ENCODE measurements at places on chromosomes 13 and 19. TPM values are rescaled to one million over a fixed set of nuclear protein-coding genes. Genes with fewer than 3 reads are reported as not detected.

The DDX49 gene
- 22.4 TPM for total RNA-seq

The NLRP12 gene
- 0.22 TPM for total RNA-seq

The ZNF829 gene
- total RNA-seq, result 2.3 TPM

The ERCC5 gene
- total RNA-seq, result 30.4 TPM

The TRAPPC2B gene
- total RNA-seq, result 11.4 TPM

DNA sequence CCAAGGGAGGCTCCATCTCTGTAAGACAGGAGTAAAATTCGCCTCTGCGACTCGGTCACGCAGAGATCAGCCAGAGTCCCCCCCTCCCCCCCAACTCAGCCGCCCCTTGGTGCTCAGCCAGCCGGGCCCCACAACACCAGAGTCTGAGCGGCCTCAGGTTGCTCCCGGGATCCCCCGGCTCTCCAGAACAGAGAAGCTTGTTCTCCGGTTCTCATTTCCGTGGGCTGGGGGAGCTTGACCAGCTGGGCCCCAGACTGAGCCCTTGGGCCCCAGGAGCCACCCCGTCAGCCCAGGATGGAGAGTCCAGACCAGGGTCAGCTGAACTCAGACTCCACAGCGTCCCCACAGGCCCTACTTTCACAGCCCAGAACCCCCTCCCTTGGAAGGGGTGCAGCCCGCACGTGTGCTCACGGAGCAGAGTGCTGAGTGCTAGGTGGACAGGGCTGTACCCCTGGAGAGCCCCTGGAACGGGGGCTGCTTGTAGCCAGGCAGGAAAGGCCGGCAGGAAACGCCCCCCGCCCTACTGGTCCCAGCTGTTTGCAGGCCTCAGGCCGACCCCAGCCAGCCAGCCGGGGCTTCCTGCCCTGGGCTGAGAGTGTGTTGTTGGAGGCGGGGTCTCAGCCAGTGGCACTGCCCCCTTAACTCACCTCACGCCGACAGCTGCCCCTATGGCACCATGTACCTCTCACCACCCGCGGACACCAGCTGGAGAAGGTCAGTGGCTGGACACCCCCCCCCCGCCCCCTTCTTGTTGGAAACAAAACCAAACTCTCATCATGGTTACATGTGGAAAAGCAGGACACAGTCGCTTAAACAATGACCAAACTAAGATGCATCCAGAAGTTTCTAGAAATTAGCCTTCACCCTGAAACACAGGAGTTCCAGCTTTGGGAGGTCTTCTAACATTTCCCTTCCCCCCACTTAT, 44.4 kb downstream of the COMP start:
- H3K4me1 ChIP-seq, result peaks cover 21% of the 10 kb centered on the region
- no peak overlapping the region for H3K27ac ChIP-seq
- H3K27me3 ChIP-seq, result no peaks in the 10 kb centered on the region
- no peak overlapping the region for H3K4me3 ChIP-seq

GRCh38 chr19:13240312-13241022, 90.3 kb downstream of the IER2 start:
- no peak overlapping the region for H3K4me3 ChIP-seq
- no peak overlapping the region for H3K27ac ChIP-seq
- no peak for DNase-seq
- peaks cover 14% of the 10 kb centered on the region for H3K27me3 ChIP-seq

DNA sequence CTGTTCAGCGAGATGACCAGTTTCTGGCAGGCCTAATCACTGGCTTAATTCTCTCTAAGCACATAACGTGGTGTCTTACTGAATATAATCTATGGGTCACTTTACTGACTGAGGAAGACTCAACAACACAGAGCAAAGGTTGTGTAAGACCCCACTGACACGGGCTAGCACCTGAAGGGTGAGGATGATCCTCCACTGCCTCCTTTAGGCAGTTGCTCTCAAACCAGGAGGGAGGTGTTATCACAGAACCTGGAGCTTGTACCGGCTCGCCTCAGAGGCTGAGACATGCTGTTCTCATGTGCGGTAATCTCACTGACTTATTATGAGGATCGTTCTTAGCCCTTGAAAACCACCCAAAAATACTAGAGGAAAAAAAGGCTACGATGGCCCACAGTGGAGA, 28.3 kb downstream of the RCBTB2 start:
- H3K27ac ChIP-seq, result peak overlapping the region; percentile 83
- H3K4me1 ChIP-seq, result peaks cover 30% of the 10 kb centered on the region
- no peak overlapping the region for H3K4me3 ChIP-seq
- DNase-seq, result no peak

DNA sequence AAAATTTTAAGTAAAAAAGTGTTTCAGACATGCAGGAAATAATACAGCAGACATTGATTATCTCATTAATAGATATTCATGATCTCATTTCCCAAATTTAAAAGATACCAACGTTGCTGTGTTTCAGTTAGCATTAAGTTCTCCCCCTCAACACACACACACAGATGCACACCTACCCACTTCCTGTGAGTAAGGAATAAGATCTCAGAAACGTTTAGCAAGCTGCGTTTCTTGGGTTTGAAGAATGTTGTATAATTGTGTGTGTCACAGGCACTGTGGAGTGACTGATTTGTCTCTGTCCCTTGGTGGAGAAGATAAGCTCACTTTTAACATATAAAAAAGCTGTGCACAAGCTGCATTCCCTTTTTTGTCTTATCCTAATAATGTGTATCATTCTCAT, 196.8 kb downstream of the PDS5B start:
- no peak for DNase-seq
- H3K27me3 ChIP-seq, result no peaks in the 10 kb centered on the region
- H3K4me1 ChIP-seq, result no peaks in the 10 kb centered on the region
- no peak overlapping the region for H3K4me3 ChIP-seq
- H3K27ac ChIP-seq, result no peak overlapping the region

- peak overlapping the region; percentile 72 for H3K27ac ChIP-seq
- no peak overlapping the region for H3K4me3 ChIP-seq
- H3K27me3 ChIP-seq, result no peaks in the 10 kb centered on the region
- peak; percentile 25 for DNase-seq
Measured at GRCh38 chr13:44128552-44129001, 245.0 kb upstream of the SERP2 start.

- H3K4me3 ChIP-seq, result no peak overlapping the region
- no peaks in the 10 kb centered on the region for H3K36me3 ChIP-seq
- no peaks in the 10 kb centered on the region for H3K27me3 ChIP-seq
- H3K4me1 ChIP-seq, result peaks cover 13% of the 10 kb centered on the region
Measured at GRCh38 chr19:2680808-2681207, 21.7 kb downstream of the GNG7 start.

DNA sequence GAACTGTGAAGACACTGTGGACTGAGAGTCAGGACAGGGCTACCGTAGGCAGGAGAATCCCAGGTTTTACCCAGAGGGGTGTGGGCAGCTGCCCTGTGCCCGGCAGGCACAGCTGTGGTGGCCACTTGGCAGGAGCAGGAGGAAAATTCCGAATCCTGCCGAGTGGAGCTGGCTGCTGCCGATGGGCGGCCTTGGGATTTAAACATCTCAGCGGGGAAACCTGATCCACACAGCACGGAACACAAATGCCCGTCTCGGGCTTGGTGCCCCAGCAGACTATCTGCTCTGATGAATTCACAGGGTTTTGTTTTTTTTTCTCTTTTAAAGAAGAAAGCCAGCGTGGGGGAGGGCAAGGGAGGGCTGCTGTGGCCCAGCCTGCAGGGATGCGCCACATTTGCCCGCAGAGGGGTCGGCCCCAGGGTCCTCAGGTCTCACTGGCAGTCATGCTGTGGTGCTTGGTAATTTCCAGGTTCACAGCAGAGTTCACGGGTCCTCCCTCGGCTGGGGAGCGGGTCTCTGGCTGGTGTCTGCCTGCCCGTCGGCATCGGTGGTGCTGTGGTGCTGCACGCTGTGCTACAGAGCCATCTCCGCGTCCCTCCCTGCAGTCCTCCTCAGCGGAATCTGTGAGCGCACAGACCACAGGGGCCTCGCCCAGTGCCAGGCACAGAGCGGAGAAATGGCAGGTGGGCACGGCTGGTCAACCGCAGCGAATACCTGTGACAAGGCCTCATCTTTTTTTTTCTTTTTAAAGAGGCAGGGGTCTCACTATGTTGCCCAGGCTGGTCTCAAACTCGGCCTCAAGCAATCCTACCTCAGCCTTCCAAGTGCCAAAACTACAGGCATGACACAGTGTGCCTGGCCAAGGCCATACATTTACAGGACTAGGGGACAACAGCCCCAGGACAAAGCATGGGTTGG, 28.1 kb downstream of the MPND start:
- no peak overlapping the region for H3K4me3 ChIP-seq
- DNase-seq, result no peak
- peaks cover 6% of the 10 kb centered on the region for H3K36me3 ChIP-seq

- H3K4me3 ChIP-seq, result peak overlapping the region; percentile 82
- H3K36me3 ChIP-seq, result no peaks in the 10 kb centered on the region
- H3K27me3 ChIP-seq, result no peaks in the 10 kb centered on the region
- peak; percentile 83 for DNase-seq
- H3K4me1 ChIP-seq, result peaks cover 31% of the 10 kb centered on the region
Measured at GRCh38 chr19:13794398-13794756, 866 bp upstream of the ZSWIM4 start.

GRCh38 chr19:56309511-56310185, 5.0 kb downstream of the ZSCAN5A start:
- H3K36me3 ChIP-seq, result peaks cover 13% of the 10 kb centered on the region
- peaks cover 36% of the 10 kb centered on the region for H3K4me1 ChIP-seq
- no peaks in the 10 kb centered on the region for H3K27me3 ChIP-seq
